ENCODE measurements at places on chromosomes 4 and X. TPM values are rescaled to one million over a fixed set of nuclear protein-coding genes. Genes with fewer than 3 reads are reported as not detected.
A peak's percentile ranks its signal among the peaks of the same experiment; 100 is the strongest.

VCX3A gene
- total RNA-seq = not detected

DNA sequence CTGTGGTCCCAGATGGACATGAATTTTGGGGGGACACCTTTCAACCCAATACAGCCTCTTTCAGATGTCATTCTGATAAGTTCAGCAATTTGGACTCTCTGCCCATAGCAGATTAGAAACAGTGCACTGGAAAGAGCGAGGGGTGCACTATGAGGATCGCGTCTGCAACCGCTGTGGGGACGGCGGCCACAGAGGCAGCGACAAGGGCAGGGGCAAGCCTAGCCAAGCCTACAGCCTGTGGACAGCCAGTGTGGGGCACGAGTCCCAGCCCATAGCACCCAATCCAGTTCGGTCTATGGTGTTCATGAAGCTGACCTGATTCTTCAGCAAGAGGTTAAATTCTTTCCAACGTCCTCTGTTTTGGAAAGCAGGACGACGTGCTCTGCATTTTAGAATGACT lies 9.7 kb upstream of the NSG1 start:
- no peak overlapping the region for H3K4me3 ChIP-seq
- no peaks in the 10 kb centered on the region for H3K4me1 ChIP-seq
- no peaks in the 10 kb centered on the region for H3K27me3 ChIP-seq
- no peaks in the 10 kb centered on the region for H3K36me3 ChIP-seq

- H3K36me3 ChIP-seq = no peaks in the 10 kb centered on the region
- H3K27ac ChIP-seq = no peak overlapping the region
- no peaks in the 10 kb centered on the region for H3K4me1 ChIP-seq
- no peak overlapping the region for H3K4me3 ChIP-seq
- no peaks in the 10 kb centered on the region for H3K27me3 ChIP-seq
These were observed 18.0 kb downstream of the ETDC start for GRCh38 chrX:135327299-135327698.

DNA sequence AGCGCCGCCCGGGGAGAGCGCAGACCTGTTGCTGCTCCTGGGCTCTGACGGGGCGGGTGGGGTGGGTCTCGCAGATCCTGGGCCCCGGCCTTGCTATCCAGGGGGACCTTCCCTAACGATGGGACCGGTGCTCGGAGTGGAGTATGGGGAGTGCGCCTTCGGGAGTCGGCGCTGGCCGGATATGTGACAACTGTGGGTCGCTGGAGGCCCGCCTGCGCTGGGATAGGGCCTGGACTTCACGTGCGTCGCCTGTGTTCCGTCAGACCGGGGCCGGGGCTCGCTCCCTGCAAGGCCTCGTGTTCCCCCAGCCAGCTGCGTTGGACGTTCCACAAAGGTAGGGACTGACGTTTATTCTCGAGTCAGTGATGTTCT lies 1.3 kb downstream of the TBL1X start:
- no peaks in the 10 kb centered on the region for H3K27me3 ChIP-seq
- peak; percentile 75 for DNase-seq
- peaks cover 5% of the 10 kb centered on the region for H3K4me1 ChIP-seq
- peak overlapping the region; percentile 51 for H3K27ac ChIP-seq
- H3K36me3 ChIP-seq = no peaks in the 10 kb centered on the region

DNA sequence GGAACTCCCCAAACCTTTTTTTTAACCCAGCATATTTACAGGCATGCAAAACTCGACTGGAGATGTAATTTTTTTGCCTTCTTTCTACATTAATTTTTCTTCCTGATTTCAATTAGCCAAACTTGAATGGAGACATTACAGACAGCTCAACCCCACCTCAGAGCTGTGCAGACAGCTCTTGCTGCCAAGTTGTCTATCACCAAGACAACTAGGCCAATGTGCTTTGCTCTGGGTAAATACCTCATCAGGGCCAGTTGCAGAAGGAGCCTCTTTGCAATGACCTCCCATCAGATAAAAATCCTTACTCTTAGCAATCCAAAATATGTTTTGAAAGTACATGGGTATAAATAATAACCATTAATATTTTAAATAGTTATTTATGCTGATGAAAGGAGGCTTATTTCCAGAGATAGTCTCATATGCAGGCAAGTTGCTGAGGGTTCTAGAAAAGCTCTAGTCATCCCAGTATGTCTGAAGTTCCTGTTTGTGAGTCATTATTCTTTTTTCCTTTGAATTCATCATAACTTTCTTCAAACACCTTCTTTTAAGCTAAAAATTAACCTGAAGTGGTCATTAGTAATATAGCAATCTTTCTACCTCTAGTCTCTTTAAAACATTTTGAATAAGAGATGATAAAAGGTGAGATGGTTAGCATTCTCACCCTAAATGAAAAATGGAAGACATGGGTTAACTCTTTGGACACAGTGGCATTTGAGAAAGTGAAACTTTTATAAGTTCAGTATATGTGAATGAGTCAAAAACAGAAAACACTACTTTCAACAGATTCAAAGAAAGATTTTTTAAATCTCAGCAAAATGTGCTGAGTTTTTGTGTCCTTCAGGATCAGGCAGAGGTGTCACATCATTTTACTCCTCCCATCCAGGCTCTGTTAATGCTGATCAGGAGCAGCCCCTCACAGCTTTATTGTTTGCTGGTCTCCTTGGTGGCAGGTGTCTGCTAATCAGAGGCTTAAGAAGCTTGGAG lies 475.5 kb upstream of the FGF16 start:
- H3K27me3 ChIP-seq = no peaks in the 10 kb centered on the region
- no peak overlapping the region for H3K4me3 ChIP-seq
- no peaks in the 10 kb centered on the region for H3K4me1 ChIP-seq
- H3K36me3 ChIP-seq = no peaks in the 10 kb centered on the region
- H3K27ac ChIP-seq = no peak overlapping the region
- DNase-seq = no peak

DNA sequence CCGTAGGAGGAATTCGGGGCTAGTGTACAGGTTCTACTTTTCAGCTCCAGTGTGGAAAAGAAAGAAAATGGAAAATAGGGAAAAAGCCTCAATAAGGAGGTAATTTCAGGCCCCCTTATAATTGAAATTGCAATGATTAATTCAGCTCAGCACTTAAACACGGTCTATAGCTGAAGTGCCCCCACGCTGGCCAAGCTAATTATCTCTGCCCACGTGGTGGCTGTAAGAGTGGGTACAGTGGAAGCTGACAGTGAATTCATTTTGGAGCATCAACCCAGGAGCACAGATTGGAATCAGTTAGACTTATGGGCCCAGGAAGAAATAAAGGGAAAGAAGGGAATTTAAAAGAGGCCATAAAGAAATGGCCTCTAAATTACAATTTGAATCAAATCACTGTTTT lies 631.1 kb upstream of the CPEB2 start:
- no peak overlapping the region for H3K4me3 ChIP-seq
- H3K36me3 ChIP-seq = no peaks in the 10 kb centered on the region
- no peak overlapping the region for H3K27ac ChIP-seq
- DNase-seq = no peak
- no peaks in the 10 kb centered on the region for H3K27me3 ChIP-seq

DNA sequence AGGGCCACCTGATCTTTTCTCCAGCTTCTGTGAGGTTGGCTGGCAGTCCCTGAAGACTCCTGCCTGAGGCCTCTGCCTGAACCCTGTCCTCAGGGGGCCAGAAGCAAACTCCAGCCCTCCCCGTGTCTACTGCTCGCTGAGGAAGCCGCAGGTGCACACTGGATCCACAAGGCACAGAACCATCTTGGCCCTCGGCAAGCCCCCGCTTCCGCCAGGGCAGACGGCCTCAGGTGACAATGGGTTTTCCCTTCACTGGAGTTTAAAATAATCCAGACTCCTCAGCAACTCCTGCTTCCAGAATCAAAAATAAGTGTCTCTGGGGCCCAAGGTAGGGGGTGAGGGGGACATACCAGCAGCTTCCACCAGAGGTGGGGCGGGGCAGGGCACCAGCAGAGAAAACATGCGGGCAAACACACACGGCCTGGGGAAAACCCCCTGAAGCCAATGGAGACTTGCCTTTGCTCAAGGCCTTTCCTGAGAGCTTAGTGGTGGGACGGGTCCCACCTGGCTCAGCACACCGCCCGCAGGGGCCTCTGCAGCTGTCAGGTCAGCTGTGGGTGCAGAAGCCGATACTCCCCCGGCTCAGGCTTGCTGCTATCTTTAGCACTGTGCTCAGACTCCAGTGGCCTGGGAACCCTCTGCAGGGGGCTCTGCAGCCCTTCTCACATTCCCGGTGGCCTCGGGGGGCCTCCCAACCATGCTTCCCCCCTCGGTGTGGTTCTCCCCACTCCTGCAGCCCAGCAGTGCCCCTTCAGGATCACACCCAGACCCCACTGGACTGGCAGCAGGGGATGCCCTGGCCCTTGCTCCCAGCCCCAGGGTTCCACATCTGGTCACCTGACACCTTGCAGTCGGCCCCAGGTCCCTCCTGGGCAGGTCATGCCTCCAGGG lies 1.9 kb downstream of the MYL5 start:
- no peak overlapping the region for H3K4me3 ChIP-seq
- peaks cover 29% of the 10 kb centered on the region for H3K4me1 ChIP-seq
- H3K27ac ChIP-seq = no peak overlapping the region
- H3K27me3 ChIP-seq = no peaks in the 10 kb centered on the region

DNA sequence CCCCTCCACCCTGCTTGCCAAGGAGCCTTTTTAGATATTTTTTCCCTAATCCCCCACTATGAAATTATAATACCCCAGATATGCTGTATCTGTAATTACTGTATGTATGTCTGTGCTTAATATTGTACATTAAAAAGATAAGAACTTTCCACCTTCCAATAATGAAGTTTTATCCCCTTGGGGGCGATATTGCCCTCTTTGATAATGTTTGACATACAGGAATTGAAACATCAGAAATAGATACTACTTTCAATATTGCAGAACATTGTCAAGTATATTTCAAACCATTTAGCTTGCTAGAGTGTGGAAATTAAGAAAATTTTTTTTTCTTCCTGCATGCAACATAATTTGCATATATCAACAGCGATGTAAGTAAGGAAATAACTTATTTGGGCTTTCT lies 58.9 kb downstream of the NAF1 start:
- no peaks in the 10 kb centered on the region for H3K36me3 ChIP-seq
- H3K4me3 ChIP-seq = no peak overlapping the region
- H3K27me3 ChIP-seq = no peaks in the 10 kb centered on the region
- no peaks in the 10 kb centered on the region for H3K4me1 ChIP-seq
- no peak overlapping the region for H3K27ac ChIP-seq
- no peak for DNase-seq

GRCh38 chr4:71867598-71867997 lies 83.7 kb upstream of the GC start:
- no peaks in the 10 kb centered on the region for H3K4me1 ChIP-seq
- H3K36me3 ChIP-seq = no peaks in the 10 kb centered on the region
- DNase-seq = no peak

- no peak overlapping the region for H3K27ac ChIP-seq
- no peaks in the 10 kb centered on the region for H3K4me1 ChIP-seq
- H3K36me3 ChIP-seq = no peaks in the 10 kb centered on the region
- H3K4me3 ChIP-seq = no peak overlapping the region
- H3K27me3 ChIP-seq = peaks cover 20% of the 10 kb centered on the region
- DNase-seq = no peak
These were observed 1.6 kb upstream of the HTR2C start for GRCh38 chrX:114582264-114582632.

DNA sequence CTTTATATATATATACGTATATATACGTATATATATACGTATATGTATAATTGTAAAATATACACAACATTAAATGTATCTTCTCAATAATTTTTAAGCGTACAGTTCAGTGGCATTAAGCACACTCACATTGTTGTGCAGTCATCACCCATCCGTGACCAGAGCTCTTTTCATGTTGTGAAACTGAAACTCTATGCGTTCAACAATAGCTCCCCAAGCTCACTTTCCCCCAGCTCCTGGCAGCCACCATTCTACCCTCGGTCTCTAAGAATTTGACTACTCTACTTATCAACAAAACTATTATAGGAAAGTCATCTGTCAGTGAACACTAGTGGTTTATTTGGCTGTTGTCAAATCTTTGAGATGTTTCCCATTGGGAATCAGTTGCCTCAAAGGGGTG lies 621.8 kb upstream of the GALNT7 start:
- no peak overlapping the region for H3K4me3 ChIP-seq
- no peaks in the 10 kb centered on the region for H3K27me3 ChIP-seq
- H3K4me1 ChIP-seq = no peaks in the 10 kb centered on the region
- DNase-seq = no peak
